Ammon's horn (tissue), 1 donor: ENCODE measurements at places on chromosomes 6 and 20.

GRCh38 chr6:45156075-45156474, 172.1 kb upstream of the RUNX2 start:
- no peak for DNase-seq

DNA sequence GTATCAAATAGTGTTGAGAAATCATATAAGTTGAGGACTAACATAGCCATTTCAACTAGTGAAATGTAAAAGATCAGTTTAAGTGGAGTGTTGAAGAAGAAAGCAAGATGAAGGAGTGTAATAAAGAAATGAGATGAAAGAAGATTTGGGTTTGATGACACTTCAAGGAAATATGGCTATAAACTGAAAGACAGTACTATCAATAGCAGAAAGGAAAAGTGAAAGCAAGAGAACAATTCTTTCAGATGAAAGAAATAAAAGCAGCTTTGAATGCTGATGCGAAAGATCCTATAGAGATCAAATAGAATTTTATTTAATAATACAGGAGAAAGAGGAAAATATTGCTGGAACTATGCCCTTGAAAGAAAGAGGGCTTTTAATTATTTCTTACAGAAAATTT, 92.8 kb upstream of the PRSS16 start:
- no peak for DNase-seq

- no peak for DNase-seq
Measured at GRCh38 chr6:1610497-1611321, 994 bp downstream of the FOXC1 start.

DNA sequence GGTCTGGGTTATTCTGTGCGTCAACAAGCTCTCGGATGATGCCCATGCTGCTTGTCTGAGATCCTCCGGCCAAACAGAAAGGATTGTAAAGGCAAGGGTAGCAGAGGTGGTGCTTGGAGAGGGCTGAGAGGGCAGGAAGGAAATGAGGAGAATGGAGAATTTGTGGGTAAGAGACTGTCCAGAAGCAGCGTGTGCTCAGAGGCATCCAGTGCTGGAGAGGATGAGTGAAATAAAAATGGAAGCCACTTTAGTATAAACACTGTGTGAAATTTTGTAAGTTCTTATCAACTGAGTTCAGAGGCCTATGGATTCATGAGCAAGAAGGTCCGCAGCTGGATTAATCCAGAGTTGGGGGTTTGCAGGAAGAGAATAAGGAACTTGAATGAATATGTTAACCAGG, 59.5 kb downstream of the ADGRG6 start:
- DNase-seq = no peak

GRCh38 chr6:81621816-81622395, 130.6 kb downstream of the TENT5A start:
- DNase-seq = no peak

DNA sequence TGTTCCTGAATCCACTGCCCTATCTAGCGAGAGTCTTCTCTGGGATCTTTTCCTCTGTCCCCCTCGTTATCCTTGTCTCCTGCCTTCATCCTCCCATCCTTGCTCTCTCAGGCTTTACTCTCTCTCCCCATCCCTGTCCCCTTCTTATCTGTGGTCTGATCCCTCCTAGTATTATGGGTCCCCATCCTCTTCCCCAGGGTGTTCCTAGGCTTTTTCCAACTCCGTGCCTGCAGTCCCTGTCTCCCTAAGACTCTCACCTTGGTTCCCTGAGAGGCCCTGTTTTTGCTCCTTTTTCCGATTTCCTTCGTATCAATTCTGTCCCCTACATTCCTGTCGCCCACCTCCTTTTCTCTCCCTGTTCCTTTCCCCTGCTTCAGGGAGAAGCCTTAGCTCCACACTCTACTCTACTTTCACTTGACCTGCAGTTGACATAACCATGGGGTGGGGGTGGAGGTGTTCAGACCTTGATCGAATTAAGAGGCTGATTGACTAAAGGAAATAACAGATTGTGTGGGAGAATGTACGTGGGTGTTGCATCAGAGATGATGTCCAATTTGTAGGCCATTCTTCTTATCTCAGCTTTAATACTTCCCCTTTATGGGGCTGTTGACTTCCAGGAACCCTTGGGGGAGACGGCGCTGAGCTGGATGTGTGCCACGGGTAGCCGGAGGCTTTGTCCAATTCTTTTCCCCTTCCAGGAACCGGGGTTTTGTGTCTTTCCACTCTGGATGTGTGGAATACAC, 905 bp downstream of the PPARD start:
- peak; percentile 51 for DNase-seq
